Stimulated activated naive CD8-positive, alpha-beta T cell treated with anti-CD3 and anti-CD28 coated beads, Interleukin-15, Interleukin-2, amounts not matched to agents 100 U/mL and 50 U/mL, for 24 hours (primary cell): ENCODE measurements at places on chromosomes 1 and 21.

DNA sequence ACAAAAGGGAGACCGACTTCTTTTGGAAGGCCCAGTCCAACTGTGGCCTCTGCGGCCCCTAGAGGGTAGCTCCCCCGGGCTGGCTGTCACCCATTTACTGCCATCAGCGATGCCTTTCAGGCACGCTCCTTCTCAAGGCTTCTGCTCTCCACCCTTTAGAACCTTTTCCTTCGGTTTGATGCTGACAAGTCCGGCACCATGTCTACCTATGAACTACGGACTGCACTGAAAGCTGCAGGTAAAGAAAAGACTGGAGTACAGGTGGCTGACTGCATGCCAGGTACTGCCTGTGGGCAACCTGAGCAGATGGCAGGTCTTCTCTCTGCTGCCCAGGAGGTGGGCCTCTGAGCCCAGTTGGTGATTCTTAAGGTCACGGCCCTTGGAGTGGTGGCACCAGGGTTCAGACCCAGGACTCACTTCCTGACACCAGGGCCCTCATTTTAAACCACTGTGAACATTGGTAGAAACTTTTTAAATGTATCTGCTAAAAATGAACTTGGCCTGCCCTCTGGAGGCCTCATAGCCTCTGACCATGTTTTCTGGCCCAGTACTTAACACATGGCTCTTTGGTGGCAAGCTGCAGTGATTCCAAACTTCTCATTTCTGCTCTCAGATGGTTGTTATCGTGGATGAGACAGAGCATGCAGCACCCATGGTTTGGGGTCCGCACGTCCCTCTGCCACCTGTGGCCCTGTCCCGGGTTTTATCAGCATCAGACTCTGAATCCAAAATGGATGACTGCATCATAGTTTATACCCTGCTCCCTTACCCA lies 45.7 kb downstream of the CAPN9 start:
- DNase-seq, result no peak

- DNase-seq, result no peak
These were observed 1.7 kb downstream of the WNT9A start for GRCh38 chr1:227945891-227946623.

- no peak for DNase-seq
These were observed 96.9 kb upstream of the SGIP1 start for GRCh38 chr1:66437136-66437401.

DNA sequence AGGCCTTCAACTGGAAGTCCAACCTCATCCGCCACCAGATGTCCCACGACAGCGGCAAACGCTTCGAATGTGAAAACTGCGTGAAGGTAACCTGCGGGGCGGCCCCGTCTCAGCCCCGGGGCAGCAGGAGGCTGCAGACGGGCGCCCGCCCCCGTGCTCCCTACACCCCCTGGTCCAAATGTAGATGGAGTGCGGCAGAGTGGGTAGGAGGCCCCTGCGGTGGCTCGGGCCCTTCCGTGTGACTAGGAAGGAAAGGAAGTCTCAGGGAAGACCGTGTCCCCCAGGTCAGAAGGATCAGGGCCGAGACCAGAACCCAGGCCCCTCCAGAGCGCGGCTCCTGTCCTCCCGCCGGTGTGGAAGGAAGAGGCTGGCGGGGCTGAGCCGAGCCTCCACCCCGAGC lies 49.7 kb upstream of the ARHGEF16 start:
- no peak for DNase-seq

DNA sequence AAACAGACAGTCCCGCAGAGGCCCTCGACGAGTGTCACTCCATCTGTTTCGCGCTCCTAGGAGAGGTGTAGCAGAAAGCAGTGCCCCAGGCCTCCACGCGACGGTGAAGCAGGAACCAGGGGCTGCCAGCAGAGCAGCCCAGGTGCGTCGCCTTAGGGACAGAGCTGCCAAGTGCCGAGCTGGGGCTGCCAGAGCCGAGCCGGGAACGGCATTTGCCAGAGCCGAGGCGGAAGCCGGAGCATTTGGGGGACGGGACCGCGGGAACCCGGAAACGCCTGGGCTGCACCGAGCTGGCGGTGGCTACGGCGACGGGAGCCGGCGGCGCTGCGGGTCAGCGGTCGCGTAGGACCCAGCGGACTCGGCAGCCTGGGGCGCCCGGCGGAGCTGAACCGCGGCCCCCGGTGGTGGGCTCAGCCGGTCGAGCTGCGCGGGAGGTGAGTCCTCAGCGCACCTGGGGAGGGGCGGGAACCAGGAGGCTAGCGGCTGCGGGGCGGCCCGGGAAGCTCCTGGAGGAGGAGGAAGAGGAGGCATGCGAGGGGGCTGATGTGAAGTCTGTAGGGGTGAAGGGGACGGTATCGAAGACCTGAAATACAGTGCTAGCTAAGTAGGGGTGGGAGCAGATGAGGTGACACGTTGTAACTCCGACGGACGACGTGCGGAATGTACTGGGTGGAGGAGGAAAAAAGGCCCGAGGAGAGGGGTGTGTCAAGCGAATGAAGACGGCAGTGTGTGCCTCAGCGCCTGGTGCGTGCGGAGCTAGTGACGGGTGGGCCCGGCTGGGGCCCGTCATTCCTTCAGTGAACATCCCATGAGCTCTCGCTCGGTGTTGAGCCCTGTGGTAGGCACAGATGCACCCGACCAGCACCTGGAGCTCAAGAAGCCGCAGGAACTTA lies at the start of gene SLC35A3:
SLC35A3 (plus strand) TSS at position 268 of the 893 bp plus-strand sequence. CDS start 23,559 bp downstream, outside the sequence.
- DNase-seq, result peak; percentile 86

GRCh38 chr1:66294707-66295370 lies 239.1 kb upstream of the SGIP1 start:
- DNase-seq, result no peak

DNA sequence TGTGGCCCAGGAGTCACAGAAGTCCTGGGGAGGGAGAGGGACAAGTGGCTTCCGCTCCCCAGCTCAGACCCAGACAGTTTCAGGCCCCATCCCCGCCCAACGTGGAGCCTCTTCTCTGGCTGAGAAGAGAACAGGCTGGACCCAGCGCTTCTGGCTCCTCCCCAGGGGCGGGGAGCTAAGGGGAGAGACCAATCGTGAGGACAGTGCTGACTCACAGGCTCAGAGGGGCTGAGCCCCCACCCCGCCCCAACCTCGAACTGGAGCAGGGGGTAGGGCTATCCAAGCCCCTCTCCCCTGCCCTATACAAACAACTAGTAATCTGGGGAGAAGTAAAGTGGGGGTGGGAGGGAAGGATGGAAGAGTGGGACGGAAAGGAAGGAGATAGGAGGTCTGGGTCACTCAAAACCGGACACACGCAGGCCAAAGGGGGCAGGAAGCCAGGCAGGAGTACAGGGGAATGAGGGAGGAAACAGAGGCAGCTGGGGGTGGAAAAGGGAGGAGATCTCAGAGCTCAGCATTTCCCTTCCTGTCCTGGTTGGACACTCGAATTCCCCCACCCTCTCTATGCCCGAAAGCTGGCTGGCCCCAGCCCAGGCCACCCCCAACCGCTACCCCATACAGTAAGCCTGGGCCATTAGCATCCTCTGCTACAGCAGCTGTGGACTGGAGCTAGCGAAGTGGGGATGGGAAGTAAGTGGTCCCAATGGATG lies at the start of gene SHC1:
SHC1 (minus strand) TSS at position 117 of the 710 bp plus-strand sequence. CDS start 221 bp downstream, outside the sequence.
- DNase-seq, result peak; percentile 57

- no peak for DNase-seq
These were observed 4.6 kb upstream of the FAM167B start for GRCh38 chr1:32242341-32242851.

DNA sequence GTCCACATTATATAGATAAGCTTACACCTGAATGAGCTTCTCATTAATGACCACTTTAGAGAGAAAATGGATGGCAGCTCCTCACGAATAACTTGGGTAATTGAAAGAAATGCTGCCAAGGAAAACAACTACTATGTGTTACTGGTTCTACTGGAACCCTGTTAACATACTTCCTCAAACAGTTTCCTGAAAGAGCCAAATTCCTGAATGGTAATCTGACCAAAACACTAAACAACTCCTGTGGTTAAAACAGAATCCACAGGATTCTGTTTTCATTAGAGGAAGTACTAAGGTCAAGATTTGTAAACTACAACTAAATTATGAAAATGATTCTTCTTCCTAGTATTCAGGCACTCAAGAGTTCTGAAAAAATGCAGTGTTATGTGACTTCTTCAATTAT lies 107.2 kb downstream of the DNM3 start:
- no peak for DNase-seq

DNA sequence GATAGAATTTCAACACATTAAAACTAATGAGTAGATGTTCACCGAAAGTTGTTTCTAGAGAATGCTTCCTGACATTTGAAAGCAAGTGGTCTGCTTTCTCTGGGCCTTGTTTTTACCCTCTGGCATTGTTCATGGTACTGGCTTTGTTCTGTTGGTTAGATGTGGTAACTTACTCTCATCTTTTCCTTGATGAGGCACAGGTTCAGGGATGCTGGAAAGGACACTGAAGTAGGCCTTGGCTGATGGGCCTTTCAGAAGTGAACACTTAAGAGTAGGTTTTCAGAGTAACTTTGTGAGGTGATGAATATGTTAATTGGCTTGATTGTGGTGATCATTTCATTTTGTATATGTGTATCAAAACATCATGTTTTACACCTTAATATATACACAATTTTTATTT lies 55.8 kb downstream of the DYRK1A start:
- no peak for DNase-seq

GRCh38 chr1:20634594-20635084 lies 1.4 kb downstream of the PINK1 start:
- DNase-seq, result peak; percentile 24

GRCh38 chr1:152968248-152968647 lies 2.2 kb upstream of the SPRR4 start:
- no peak for DNase-seq

- DNase-seq, result no peak
These were observed 334.8 kb downstream of the RPS6KC1 start for GRCh38 chr1:213385806-213386324.

DNA sequence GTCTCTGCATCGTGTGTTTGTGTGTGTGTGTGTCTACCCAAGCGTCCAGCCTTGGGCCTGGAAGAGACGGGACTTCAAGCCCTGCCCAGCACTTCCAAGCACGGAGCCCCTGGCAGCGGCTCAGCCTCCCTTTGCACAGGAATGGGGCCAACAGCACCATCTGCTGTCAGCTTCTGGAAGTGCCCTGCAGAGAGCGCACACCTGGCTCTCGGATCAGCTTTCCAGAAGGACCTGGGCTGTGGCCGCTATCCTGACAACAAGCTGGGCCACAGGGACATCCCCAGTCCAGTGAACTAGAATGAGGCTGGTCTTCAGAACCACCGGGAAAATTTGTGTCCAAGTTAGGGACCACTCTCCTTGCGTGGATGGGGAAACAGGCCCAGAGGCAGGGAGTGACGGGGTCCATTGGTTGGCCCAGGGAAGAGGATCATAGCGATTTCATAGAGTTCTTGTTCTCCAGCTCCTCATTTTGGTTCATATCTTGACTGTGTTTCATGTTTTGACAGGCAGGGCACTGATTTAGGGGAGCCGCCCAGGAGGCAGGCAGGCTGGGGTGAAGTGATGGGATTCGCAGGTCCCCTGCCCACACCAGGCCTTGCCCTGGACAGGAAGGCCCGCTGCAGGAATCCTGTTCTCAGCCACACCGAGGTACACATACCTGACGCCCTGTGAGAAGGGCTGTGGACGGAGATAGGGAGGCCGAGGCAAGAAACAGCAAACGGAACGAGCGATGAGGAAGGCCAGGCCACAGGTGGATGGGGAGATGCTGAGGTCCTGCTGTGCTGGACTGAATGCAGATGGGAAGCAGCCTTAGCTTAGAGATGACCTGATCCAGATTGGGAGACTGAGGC lies 38.4 kb downstream of the TAS1R2 start:
- peak; percentile 73 for DNase-seq

DNA sequence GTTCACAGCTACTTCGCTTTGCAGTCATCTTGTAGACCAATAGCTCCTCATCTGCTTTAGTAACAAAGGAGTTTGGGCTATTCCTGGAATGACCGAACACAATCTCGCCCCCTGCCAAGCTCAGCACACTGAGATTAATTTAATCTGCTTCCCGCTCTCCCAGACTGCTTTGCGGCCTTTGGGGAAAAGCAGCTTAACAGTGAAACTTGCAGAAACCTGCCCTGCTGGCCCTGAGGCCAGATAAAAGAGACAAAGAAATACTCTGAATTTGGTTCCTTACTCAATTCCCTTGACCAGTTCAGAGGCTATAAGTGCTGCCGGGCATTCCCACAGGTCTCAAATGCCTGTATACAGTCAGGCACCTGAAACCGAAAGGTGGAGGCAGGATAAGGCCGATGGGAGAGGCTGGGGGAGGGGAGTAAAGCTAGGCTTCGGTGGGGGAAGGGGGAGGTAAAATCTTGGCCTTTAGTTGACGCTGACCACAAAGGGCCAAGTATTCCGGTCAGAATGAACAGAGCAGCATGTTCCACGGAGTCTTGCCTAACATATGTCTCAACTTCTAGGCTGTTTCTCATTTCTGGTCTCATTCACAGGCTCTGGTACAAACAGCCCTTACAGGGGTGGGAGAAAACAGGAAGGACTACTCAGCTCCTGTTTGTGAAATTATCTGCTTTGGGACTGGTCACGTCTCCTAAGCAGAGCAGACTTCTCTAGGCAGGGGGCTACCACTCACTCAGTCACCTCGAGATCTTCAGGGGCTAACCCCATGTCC lies 17.7 kb upstream of the A3GALT2 start:
- DNase-seq, result no peak

GRCh38 chr1:177983482-177984135 lies 13.8 kb upstream of the SEC16B start:
- DNase-seq, result no peak

DNA sequence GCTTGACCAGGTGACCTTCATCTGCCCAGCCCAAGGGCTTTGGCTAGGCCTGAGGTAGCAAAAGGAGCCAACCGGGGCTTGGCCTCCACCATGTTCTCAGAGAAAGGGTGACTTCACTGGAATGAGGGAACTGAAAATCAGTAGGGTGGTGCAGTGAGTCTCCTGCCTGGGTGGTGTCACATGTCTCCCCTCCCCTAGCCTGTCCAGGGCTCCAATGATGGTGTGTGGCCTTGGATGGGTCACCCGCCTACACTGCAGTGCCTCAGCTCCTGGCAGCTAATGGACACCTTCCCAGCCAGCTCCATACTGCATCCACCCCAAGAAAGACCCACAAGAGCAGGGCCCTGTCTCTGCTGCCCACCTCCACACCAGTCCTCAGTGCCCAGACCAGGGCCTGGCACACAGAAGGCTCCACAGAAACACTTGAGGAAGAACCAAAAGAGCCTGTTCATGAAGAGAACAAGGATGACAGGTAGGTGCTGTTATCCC lies 678.7 kb downstream of the MATN1 start:
- DNase-seq, result no peak

DNA sequence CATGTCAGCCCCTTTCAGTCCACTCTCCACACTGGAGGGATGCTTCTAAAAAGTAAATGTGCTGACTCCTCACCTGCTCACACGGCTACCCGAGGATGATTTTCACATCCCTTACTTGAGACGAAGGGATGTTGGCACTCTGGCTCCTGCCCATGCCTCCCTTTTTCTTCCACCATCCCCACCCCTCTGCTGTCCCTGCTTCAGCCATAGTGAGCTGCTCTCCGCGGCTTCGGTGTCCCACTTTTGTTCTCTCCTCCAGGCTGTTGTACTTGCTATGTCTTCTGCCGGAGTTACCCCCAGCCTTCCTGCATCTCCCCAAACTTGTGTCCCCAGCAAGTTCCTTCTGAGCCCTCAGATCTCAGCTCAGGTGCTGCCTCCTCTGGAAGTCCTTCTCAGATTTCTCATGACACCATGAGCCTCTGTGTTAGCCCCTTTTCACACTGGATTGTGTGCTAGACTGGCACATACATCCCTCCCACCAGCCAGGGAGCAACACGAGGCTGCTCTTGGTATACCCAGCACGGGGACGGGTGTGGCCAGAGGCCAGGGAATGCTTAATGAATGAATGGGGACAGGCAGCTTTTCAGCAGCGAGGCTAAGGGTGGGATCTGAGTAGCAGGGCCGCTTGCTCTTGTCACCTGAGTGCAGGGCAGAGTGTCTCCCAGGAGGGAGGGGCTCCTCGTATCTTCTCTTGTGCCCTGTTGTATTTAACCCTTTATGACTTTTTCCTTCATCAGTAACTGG lies 1.3 kb downstream of the ACOT11 start:
- DNase-seq, result no peak

- no peak for DNase-seq
These were observed 6.9 kb upstream of the PRSS38 start for GRCh38 chr1:227808566-227808965.
